ENCODE measurements at places on chromosomes 2 and 18.

DNA sequence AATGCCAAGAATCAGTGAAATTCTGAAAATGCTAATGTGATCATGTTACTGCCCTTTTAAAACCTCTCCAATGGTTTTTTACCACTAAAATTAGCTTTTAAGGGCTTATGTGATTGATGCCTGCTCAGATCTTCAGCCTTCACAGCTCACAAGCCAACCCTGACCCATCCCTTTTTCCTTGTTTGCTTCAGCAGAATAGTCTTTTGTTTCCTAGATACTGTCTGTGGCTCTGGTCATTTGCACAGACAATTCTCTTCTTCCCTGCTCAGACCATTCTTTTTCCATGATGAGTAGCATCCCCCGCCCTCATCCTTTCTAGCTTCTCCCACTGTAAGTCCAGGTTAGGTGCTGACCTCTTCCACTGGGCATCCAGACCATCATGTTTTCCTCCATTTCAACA lies 164.9 kb upstream of the NT5C1B start:
- no peak for DNase-seq

- peak; percentile 59 for DNase-seq
Observed at GRCh38 chr2:1546023-1546591, 132.8 kb downstream of the TPO start.

- no peak for DNase-seq
Observed at GRCh38 chr2:119723784-119724467, 35.8 kb upstream of the PTPN4 start.

- DNase-seq: no peak
Observed at GRCh38 chr2:989781-990467, 39.3 kb downstream of the SNTG2 start.

DNA sequence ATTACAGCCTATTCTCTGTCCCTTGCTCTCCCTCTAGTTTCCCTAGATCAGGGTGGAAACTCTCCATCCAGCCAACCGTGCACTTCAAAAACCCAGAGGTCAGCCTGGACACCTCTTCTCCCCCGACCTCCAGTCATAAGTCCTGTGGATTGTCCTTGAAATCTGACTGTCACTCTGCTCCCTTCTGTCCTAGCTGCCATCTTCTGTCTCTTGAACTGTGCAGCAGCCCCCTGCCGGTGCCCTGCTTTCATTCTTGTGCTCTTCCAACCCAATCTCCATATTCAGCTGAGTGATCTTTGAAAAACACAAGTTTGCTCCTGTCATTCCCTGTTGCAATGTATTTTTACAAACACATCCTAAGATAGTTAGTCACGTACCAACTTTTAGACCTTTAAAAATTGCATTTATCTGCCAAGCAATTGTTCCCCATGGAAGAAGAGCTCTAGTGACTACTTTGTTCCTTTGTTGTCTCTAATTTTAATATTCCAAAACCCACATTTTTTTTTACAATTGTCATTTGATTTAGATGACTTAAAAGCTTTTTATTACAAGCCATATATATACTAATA lies 254.3 kb downstream of the CAMKMT start:
- no peak for DNase-seq

GRCh38 chr18:35477497-35477896 lies 20.3 kb downstream of the INO80C start:
- no peak for DNase-seq

- DNase-seq: no peak
Observed at GRCh38 chr18:9700261-9700796, 7.8 kb upstream of the RAB31 start.

- no peak for DNase-seq
Observed at GRCh38 chr18:50614838-50615237, 55.0 kb downstream of the MAPK4 start.

- DNase-seq: no peak
Observed at GRCh38 chr18:6449213-6449612, 34.5 kb upstream of the L3MBTL4 start.

DNA sequence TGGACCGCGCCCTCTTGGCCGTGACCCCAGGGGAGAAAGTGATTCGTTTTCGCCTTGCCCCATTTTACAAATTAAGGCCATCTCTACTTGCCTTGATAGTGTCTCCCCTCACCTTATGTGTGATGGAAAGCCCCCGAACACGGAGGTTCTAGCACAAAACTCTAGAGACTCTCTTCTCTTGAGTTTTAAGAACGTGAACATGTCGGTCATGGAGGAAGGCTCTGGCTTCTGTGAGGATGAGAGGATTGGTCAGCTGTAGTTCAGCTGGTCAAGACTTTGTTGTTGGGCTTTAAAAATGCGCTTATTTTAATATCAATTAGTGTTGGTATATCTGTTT lies 828 bp downstream of the DYNC1I2 start:
- DNase-seq: no peak

DNA sequence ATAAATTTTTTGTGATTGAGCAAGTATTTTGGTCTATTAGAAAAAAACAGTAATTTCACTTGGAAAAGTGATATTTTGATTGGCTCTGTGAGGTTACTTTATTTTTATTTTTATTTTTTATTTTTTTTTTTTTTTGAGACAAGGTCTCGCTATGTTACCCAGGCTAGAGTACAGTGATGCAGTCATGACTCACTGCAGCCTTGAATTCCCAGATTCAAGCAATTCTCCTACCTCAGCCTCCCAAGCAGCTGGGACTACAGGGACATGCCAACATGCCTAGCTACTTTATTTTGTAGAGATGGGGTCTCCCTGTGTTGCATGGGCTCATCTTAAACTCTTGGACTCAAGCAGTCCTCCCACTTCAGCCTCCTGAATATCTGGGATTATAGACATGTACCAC lies 60.9 kb upstream of the MGAT5 start:
- DNase-seq: no peak

DNA sequence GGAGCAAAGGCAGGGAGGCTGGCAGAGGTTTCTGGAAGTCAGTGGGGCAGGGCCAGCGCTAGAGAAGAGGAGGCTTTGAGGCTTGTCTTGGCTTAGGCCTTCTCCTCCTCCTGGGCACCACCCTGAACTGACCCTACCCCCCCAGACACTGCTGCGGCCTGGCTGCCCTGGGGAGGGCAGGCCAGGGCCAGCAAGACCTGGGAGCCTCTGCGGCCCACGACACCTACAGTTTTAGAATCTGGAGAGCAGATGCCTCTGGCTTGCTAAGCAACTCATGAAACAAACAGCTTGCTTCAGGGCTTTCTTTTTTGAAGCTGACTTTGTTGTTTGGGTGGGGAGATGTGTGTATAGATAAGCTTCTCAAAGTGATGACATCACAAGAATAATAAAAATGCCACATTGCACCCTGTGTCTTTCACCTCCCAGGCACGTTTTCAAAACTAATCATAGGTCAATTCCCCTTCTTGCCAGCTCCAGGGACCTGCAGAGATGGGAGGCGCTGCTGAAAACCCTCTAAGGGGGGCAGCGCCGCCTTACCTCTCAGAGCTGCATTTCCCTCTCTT lies 46.2 kb upstream of the SMAD7 start:
- DNase-seq: no peak

DNA sequence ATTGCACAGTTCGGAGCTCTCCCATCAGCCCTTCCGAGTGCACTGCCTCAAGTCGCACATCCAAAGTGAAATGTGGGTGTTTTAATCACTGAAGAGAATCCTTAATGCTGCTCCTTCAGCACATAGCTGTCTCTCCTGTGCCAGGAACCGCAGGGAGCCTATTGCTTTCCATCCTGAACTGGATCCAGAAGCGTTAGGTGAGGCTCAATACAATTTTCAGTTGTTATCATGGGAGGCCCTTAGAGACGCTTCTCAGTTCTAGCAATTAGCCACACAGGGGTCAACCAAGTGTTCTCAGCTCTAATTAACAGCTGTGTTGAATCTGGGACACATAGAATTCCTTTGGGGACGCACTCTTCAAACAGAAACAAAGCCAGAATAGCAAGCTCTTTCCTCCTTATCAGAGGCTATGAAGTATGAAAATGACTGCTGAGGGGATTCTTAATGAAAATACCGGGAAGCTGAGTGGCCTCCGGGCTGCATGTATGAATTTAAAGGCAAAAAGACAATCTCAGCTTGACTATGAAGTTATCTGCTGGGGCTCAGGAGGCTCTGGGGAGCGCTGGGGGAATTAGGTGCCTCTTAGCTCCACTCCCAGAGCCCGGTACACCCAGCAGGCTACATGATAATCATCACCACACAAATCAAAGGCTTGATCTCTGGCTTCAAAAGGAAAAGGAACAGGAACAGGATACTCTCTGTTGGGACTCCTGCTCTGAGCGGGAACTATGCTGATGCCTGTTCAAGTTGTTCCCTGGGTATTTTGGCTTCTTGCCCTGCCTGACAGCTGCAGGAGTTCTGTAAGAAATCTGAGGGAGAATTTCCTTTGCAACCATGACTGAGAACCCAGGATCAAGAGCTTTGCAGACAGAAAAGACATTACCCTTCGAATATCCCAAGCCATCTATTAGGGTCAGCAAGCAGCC lies 55.4 kb upstream of the NCOA1 start:
- DNase-seq: no peak

GRCh38 chr2:55107436-55107835 lies 57.2 kb upstream of the RTN4 start:
- DNase-seq: no peak

- no peak for DNase-seq
Observed at GRCh38 chr2:86199834-86200177, 549 bp downstream of the MRPL35 start.

GRCh38 chr2:148058641-148059040 lies 37.8 kb downstream of the MBD5 start:
- DNase-seq: no peak

DNA sequence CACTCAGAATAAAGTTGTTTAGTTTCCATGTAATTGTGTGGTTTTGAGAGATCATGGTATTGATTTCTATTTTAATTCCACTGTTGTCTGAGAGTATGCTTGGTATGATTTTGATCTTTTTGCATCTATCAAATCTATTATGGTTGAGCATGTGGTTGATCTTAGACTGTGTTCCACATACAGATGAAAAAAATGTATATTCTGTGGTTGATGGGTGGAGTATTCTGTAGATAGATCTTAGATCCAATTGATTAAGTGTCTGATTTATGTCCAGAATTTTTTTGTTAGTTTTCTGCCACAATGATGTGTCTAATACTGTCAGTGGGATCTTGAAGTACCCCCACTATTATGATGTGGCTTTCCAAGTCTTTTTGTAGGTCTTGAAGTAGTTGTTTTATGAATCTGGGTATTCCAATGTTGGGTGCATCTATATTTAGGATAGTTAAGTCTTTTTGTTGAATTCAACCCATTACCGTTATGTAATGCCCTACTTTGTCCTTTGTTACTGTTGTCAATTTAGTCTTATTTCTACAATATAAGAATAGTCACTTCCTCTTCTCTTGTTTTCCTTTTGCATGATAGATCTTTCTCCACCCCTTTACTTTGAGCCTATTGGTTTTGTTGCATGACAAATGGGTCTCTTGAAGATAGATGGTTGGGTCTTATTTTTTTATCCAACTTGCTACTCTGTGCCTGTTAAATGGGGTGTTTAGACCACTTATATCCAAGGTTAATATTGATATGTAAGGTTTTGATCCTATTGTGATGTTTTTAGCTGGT lies 101.8 kb downstream of the TRABD2A start:
- no peak for DNase-seq

DNA sequence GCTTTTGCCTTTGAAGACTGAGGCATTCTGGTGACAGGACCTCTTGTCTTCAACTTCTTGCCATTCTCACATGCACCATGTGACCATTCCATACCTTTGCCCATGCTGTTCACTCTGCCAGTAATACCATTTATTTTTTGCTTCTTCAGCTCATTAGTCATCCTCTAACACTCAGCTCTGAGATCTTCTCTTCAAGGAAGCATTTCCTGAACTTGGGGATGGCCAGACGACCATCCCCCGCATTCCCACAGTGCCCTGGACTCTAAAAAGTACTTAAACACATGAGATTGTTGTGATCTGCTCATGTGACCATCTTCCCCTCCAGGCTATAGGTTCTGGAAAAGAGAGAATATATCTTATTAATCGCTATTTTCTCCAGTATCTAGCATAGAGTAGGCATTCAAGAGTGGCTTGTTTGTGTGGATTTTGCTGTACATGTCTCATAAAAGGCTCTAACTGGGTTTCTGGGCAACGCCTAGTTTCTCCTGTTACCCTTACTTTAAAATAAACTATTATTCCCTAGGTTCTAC lies 33.9 kb downstream of the PAX3 start:
- no peak for DNase-seq

- no peak for DNase-seq
Observed at GRCh38 chr18:75154259-75154658, 54.7 kb downstream of the PTGR3 start.

DNA sequence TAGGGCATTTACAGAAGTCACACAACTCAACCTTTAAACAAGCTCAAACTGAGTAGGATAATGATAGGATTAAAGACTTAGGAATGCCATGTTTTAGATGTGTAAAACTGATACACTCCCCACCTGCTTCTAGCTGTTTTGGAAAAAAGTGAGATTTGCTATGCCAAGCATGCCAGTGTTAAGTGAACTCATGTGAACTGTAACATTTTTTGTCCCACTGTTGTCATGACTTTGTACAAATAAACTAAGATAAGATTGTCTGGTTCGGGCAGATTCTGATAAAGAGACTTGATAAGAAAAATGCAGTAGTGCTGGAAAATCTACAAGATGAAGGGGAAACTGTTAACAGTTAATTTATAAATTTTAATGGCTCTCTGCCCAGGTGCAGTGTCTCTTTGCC lies 66.5 kb downstream of the GLS start:
- no peak for DNase-seq

DNA sequence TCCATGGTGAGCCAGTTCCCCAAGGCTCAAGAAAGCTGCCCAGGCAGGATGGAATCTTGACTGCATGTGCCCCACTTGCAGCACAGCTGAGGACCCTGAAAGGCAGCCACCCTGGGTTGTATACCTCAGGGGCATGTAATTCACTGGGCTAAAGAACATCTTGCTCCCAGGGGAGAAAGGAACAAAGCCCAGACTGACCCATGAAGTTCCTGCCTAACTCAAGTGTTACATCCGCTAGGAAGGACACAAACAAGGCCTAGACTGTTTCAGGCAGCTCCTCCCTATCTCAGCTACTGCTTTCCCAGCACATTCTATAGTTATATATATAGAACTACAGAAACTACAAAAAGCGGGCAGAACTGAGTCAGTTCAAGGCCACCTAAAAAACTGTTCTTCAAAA lies 69.0 kb downstream of the RBM43 start:
- DNase-seq: no peak

GRCh38 chr2:67453310-67453709 lies 56.2 kb downstream of the ETAA1 start:
- no peak for DNase-seq

DNA sequence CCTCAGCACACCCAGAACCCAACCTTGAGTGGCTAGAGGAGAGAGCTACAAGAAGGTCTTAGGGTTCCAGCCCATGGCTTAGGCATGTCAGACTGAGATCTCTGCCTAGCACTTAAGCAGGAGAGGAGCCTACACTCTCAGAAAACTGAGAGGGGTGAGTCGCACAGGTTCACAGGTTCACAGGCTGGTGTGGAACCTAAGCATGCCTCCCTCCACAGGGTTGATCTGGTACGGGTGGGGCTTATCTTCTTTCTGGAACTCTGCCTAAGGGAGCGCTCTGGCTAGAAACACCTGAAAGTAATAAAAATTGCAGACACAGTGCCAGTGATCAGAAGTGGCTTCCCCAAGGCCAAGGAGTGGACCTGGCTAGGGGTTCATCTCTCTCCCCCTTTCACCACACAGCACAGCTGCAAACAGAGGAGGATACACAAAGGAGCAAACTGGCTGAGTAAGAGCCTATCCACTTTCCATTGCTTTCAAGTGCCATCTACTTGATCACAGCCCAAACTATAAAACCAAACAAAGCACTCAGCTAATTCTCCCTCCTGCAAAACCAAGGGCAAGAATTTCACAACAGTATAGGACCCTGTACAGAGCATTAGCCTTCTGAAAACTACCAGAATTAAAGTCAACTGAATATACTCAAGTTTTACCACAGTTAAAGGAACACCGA lies 481.9 kb upstream of the SETBP1 start:
- DNase-seq: no peak
